ENCODE measurements at places on chromosomes 5 and 9. TPM values are rescaled to one million over a fixed set of nuclear protein-coding genes. Genes with fewer than 3 reads are reported as not detected.
A peak's percentile ranks its signal among the peaks of the same experiment; 100 is the strongest.

The CER1 gene
- total RNA-seq: not detected

The AHRR gene
- 0.53 TPM for total RNA-seq

The SLC25A2 gene
- not detected for total RNA-seq

GRCh38 chr5:181173027-181173419, 25.6 kb downstream of the OR2V2 start:
- no peak for DNase-seq

DNA sequence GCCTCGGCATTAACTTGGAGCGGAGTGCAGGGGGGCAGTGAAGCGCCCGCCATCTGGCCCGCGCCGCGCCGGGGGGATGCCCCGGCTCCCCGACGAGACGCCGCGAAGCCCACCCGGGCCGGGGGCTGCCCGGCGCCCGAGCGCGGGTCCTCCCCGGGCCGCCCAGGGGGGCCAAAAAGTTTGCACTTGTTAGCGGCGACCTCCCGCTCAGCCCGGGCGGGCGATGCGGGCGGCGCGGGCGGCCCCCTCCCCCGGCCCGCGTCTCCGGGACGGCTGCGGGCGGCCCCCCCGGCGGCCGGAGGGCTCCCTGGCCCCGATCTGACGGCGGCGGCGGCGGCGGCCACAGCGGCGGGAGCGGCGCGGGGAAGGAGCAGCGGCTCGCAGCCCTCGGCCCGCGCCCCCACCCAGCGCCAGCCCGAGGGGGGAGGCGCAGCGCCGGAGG, at the start of gene NTNG2:
Gene NTNG2, plus strand, starts transcription at position 316 of the 442 bp plus-strand sequence. CDS start 4,774 bp downstream, outside the sequence.
- no peak for DNase-seq

DNA sequence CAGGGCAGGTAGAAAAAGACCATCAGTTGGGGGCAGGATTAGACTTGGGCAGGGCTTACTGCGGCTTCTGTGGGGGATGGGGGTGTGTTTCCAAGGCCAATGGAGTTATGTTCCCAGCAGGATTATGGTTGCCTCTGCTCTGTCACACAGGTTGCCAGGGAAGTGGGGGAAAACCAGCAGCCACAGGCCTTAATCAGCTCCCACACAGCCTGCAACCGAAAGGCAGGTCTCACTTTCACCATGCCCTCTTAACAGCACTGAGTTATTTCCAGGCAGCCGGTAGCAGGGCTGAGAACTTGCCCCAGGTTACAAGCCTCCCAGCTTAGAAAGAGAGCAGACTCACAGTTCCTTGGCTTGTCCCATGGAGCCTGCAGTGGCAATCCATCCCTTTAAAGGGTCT, 205.5 kb downstream of the FGF10 start:
- no peak for DNase-seq

- DNase-seq: peak; percentile 55
Measured at GRCh38 chr9:122095010-122095767, 2.1 kb upstream of the TTLL11 start.

DNA sequence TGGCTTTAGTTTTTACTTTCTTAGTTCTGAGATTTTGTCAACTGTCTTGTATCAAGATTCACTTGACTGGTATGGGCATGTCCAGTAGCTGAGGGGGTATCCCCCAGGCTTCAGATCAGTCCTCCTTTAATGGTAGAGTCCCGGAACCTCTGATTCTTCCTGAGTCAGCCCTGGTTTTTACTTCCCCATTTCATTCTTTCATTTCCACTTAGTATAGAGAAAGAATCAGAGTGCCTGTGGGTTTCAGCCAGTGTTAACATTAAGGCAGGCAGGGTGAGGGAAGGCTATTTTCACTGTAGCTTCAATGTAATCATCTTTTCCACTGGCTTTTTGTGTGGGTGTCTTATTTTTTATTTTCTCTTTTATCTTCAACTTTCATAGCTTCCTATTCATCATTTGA, 8.3 kb upstream of the COMMD10 start:
- DNase-seq: peak; percentile 6

DNA sequence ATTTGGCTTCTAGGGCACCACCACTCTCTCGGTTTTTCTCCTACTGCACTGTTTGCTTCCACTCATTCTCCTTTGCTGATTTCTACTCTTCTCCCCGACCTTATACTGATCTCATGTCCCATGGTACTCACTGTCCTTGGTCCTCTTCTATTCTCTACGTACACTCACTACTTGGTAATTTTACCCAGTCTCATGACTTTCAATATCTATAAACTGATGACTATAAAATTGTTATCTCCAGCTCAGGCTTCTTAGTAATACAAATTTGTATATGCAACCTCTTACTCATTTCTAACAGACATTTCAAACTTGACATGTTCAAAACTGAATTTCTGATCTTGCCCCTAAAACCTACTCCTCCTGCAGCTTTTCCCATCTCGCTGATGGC, 4.1 kb downstream of the RAPGEF6 start:
- DNase-seq: peak; percentile 25

DNA sequence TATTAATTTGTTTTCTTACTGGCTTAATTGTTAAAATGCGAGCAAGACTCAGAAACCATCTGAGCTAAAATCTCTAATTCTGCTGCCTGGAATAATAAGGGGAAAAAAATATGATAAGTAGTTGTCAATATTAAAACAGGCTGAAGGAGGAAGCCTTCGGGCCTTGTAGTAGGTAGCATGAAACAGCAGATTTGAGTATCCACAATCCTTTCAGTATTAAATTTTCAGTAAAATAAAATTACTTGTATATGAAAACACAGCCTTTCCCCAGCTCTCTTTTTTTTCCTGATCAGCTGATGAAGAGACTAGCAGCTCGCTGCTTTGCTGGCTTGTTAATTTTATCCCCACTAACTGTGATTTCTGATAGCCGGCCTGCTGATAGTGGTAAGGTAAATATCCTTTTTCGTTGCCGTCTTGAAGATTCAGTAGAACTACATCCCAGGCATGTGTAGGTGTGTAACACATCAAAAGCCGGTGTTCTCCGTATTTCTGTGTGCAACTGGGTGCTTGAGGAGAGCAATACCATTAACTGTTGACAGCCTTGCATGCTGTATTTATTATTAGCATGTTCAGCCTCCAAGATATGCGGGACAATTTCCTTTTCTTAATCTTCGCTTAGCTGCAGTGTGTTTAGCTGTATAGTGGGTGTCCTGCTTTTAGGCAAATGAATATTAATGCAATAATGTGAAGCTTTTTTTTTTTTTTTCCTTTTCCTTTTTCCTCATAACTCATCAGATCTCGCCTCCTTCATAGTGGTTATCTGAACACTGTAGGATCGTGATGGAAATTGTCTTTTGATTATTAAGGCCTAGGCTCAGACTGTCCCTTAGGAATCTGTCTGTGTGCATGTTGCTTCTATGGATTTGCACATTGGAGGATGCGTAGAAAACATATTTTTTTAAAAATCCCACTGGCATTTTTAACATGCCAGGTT, 144.6 kb downstream of the SMARCA2 start:
- DNase-seq: peak; percentile 53

- DNase-seq: peak; percentile 55
Measured at GRCh38 chr9:6467006-6467625, 54.1 kb downstream of the UHRF2 start.

GRCh38 chr9:37332578-37332977, 89.9 kb upstream of the GRHPR start:
- no peak for DNase-seq

DNA sequence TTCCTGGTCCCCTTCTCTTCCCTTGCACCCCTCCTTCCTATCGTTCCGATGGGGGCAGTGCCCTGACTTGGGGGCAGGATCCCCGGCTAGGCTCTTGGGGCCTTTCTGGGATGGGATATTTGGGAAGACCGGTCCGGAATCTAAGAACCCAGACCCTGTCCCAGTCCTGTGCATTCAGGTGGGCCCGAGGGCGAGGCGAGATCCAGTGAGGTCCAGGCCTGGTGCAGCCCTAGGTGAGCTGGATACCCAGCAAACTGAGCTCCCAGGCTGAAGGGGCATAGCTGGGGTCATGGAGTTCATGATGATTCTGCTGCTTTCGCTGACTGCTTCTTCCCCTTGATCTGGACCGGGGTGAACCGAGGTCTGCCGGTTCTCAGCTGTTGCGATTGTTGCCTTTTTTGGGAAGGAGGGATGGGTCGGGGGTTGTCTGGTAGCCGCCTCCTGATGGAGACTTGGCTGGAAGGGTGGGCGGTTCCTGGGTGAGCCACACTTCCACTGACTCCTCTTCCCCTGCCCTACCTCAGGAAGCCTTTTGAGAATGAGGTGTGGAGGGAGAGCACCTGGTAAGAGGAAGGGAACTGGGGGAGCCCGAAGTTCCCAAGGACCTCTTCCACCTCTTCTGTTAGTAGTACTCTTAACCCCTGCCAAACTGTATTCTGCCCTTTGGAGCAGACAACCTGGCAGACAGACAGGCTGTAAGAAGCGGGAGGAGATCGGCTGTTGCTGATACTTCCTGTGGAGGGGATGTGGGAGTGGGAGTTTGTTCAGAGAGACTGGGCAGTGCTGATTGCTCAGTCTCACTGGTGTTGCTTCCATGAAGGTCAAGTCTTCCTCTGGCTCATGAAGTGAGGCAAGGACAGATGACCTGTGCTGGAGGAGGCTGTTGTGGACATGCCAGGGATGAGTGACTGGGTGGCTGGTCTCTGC, 1.0 kb downstream of the LRRC8A start:
- peak; percentile 41 for DNase-seq

Data from bronchial epithelial cell (primary cell).